GM23338 (cell line): ENCODE measurements at places on chromosomes 4 and X. TPM values are rescaled to one million over a fixed set of nuclear protein-coding genes. Genes with fewer than 3 reads are reported as not detected.

The KLHL13 gene
- 10.8 and 10.9 TPM in 2 replicates for total RNA-seq

DNA sequence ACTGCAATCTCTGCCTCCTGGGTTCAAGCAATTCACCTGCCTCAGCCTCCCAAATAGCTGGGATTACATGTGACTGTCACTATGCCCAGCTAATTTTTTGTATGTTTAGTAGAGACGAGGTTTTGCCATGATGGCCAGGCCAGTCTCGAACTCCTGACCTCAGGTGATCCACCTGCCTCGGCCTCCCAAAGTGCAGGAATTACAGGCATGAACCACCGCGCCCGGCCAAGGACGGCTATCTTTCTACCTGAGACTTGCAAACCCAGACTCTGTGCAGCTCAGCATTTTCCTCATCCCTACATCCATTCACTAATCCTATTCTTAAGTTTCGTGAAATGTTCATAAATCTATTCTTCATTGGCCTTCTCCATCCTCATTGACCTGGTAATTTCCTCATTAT, 330.0 kb downstream of the ANTXR2 start:
- no peak for DNase-seq

DNA sequence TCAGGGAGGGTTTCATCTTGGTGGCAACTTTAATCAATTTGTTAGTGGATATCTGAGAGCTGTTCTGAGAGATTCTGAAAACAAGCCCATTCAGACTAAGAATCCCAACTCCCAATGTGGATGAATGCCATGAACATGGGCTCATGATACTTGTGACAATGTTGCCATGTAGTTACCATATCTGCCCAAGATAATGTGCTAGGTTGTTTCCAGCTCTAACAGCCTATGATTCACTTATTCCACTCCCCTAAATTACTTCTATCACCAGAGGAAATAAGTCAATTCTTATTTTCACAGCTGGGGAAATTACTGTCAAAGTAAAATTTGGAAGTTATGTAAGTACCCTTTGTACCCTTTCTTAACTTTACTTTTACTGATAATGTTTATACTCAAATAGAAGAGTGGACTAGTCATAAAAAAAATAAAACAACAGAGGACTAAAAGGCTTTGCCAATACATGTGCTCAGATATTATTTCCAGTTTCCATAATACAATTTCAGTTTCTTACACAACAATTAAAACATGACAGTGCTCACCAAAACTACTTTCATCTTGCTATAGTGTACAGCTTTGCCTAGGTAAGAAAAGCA, 1101.7 kb upstream of the INTU start:
- no peak for DNase-seq

GRCh38 chr4:124325690-124326089, 386.8 kb downstream of the ANKRD50 start:
- no peak for DNase-seq

GRCh38 chrX:41858161-41858775, 65.1 kb downstream of the CASK start:
- peak; percentile 62 for DNase-seq

GRCh38 chr4:184215709-184216328, 1.9 kb downstream of the ENPP6 start:
- DNase-seq = no peak

The CNGA1 gene
- 2.0 and 3.3 TPM in 2 replicates for total RNA-seq

The PF4V1 gene
- total RNA-seq = 0.66 TPM in 1 of 2 replicates, not detected in the other

DNA sequence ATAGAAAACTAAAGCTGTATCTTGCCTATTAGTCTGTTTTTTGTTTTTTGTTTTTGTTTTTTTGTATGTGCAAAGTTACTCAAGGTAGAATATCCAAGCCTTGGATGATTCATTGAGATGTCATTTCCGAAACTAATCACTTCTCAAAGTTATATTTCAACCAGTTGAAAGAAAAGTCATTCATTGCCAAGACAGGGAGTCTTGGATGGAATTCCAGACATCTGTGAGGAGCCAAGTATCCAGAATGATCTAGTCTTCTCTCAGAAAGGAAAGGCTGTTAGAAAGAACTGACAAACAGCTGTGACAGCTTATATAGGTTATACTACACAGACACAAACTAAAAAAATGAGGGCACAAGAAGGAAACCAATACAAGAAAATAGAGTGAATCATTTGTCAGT, 141.1 kb upstream of the NDST3 start:
- DNase-seq = no peak

- no peak for DNase-seq
These were observed 60.9 kb downstream of the NPY5R start for GRCh38 chr4:163404580-163404979.

GRCh38 chr4:100466501-100466900, 51.3 kb downstream of the EMCN start:
- no peak for DNase-seq

DNA sequence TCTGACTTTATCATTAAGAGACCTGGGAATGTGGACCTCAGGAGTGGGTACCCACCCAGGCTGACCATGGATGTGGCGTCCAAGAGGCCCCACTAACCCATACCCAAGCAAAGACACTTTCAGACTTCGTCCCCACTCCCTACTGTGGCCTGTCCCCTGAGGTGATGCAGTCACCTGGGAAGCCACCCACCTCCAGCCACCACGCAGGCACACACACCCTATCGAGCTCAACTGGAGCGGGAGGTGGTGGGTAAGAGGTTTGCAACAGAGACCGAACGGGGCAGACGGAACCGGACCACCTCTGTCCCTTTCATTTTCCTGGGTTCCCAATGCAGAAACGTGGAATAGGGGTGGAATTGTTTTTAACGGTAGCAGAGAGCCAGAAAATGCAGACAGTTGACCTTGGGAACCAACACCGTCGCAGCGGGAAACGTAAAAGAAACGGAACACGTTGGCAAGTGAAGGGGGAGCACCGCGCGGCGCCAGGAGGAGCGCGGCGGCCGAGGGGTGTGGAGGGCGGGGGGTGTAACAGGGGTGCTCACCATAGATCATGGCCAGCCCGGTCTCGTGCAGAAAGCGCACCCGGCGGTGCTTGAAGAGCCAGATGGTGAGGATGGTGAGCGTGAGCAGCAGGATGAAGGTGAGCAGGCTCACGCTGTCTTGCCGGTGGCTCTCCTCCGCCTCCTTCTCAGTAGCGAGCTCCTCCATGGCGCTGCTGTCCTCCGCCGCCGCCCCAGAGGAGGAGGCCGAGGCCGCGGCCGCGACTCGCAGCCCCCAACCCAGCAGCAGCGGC, 559 bp downstream of the SLC9A7 start:
- peak; percentile 18 for DNase-seq

DNA sequence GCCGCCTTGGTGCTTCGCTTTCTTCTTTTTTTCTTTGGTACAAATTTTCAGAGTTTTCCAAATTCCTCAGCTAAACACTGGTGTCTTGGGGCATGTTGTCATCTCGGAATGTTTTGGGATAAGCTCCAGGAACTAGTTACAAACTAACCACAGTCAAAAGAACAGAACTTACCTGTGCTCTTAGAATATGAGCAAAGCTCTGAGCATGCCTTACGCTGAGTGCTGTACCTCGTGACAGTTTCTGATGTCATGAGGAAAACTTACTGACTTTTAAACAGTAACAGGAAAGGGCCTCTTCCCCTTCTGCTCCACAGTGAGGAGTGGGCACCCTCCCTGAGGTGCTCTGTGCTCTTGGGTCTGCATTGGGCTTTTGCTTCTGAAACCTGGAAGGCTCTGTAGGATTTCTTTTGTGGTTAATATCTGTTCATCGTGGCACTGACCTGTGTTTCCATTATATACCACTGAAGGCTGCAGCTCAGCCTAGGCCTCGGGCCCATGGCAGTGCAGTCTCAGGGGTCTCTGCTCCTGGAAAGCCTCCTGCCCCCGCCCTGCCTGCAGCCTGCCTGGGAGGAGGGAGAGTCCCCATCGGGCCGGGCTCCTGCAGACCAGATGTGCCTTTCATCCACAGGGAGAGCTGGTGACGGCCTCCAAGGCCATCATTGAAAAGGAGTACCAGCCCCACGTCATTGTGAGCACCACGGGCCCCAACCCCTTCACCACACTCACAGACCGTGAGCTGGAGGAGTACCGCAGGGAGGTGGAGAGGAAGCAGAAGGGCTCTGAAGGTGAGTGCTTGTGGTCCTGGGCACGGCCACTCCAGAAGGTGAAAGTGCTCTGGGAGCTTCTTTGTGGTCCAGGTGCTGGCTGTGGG, 48.7 kb downstream of the NOP14 start:
- DNase-seq = no peak

DNA sequence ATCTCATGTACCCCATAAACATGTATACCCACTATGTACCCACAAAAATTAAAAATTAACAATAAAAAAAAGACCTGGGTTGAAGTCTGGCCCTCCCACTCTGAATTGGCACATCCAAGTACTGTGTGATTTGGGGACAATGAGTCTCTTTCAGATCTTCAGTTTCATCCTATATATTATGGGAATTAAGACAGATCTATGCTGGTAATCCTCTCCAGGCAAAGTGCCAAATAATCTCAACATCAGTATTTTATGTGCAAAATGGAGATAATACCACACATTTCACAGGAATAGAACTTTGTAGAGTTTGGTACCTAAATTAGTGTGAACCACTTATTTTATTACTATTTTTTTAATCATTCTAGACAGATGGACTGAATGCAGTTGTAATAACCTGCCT, 11.0 kb upstream of the SCD5 start:
- DNase-seq = no peak

GRCh38 chr4:114890773-114891172, 222.6 kb downstream of the NDST4 start:
- DNase-seq = no peak
